Fibroblast of skin of left biceps (primary cell): ENCODE measurements at places on chromosomes 13 and 19.
A peak's percentile ranks its signal among the peaks of the same experiment; 100 is the strongest.

DNA sequence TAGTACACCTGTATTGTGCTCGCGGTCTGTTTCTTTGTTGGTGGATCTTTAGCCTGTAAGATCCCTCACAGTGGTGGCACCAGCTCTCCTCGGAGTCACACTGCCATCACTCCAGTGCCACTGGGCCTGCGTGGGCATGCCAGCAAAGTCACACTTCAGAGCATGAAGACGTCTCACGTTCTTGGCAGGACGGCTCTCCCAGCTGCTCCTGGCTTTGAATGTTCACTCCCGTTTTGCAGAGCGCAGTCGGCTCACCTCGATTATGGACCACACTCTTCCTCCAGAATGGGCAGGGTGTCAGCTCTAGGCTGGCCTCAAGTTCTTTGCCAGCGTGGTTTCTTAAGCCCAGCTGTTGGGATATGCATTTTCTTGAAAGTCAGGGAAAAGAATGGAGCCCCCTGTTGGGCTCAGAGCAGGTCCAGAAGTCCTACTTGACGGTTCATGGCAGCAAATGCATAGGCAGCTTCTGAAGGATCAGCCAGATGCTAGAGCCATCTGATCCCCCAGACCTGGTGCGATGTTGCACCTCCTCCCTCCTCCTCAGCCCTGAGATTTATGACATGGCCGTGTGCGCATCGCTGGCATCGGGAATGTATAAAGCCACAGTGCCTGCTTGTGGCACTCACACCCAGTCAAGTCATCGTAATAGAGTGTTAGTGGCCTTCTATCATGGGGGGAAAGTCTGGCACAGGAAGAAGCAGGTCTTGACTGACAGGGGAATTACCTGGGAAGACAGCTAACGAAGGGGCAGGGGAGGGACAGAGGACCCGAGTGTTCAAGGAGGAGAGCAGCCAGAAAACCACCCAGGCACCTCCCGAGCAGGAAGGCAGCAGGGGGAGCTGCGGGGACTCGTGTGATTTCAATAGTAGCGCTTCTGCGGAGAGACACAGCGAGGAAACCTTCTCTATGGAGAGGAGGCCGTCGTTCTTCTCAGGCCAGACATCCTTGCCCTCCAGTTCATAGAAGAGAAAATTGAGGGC lies 40.2 kb upstream of the NPAS1 start:
- DNase-seq: no peak

- DNase-seq: no peak
These were observed 15.0 kb downstream of the EPS15L1 start for GRCh38 chr19:16456652-16457194.

- no peak for DNase-seq
These were observed 235.5 kb downstream of the TEX29 start for GRCh38 chr13:111555903-111556302.

DNA sequence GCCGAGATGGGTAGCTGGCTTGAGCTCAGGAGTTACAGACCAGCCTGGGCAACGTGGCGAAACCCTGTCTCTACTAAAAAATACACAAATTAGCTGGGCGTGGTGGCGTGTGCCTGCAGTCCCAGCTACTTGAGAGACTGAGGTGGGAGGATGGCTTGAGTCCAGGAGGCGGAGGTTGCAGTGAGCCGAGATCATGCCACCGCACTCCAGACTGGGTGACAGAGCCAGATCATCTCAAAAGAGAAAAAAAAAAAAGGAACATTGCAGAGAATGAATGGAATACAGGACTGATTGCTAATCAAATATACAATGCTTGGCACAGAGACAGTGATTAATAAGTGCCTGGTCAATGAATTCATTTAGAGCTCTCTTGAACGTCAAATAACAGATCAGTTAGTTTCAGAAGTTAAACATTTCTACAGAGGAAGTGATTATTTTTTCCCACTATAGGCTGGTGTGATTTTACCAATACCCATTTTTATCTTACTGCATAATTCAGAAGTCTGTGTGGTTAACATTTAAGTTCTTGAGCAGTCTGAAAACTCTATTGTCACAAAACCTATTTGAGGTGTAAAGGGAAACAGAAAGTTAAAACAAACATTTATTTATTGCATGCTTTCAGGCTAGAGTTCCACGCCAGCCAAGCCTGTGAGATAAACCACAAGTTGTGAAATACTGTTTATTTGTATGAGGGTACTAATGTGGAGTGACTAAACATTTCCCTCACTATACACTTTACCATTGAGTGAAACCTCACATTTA lies 7.7 kb upstream of the TBC1D4 start:
- DNase-seq: no peak

DNA sequence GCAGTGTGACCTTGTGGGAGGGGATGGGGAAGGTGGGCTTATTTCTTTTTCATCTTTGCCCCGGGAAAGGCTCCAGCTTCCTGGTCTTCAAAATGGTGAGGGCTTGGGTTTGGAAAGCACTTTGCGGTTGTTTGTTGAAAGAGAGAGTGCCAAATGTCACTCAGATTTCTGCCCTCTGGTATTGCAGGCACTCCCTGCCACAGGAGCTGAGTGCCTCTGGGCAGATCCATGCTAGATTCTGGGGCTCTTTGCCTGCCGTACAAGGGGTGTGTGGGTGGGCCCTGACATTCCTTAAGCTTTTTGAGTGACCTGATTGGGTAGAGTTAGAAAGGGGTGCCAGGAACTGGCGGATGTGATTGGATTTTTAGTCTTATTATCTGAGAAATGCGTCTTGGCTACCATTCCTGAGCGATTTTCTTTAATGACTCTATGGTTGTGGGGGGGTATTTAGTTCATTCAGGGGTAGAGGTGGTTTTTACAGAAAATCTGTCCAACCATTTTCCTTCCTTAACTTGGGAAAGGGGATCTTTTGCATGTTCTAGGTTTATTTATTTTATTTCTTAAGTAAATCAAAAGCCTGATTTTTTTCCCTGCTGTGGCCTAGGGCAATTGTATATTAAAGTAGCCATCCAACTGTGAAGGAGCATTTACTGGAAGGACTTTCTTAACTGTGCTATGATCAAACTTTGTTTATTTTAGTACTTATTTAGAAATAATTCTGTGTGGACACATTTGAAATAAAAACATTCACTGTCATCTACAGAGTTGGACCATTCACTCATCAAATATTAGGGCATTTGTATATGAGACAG lies 3.2 kb downstream of the ARHGAP35 start:
- no peak for DNase-seq

DNA sequence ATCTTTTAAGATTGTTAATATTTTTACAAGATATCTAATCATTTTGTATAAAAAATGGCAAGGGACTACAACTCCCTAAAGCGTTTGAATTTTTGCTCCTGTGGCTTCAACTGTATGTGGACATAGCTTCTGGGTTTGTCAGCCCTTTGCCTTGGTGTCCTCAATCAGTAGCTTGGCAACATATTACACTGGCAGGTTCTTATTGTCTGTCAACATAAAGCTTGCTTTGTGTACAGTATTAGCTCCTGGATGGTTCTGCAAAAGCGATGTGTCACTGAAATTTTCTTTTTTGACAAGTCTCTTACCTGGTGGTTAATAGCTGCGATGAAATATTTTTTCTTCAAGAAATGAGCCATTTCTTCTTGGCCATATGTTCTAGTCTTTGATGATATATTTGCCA lies 190.0 kb downstream of the HS6ST3 start:
- DNase-seq: no peak

GRCh38 chr19:48445256-48445605 lies 552 bp upstream of the GRWD1 start:
- DNase-seq: peak; percentile 84

DNA sequence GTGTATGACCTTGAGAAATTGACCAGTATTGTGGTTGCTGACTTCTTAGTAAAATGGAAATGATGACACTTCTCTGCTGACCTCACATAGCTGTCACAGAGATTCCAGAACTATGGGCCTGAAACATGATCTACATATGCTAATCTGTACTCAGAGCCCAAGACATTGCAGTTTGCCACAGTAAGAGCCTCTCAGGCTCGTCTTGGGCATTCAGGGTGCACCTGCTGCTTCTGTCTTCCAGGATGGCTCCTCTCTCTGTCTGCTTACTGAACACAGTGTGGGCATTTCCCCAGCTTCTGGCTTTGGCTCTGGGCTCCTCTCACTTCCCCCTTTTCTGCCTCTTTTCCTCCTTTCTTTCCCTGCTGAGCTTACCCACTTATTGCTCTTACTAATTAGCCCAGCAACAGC lies 22.3 kb upstream of the SLC46A3 start:
- no peak for DNase-seq

- no peak for DNase-seq
These were observed 11.5 kb upstream of the COLGALT1 start for GRCh38 chr19:17543986-17544385.

DNA sequence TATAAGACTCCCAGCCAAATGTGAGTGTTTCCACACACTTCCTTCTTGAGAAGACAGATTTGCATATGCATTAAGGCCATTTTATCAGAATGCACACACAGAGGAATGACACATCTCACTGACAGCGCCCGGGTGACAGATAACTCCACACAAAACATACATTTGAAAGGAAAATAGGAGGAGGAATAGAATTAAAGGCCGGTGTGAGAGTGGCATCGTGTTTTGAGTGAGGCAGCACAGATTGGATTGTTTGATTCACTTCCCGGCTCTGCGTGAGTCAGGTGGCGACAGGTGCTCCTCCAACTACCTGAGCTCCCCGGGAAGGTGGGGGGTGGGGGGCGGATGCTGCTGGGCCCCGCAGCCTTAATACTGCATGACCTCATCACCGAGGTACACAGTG lies 429.0 kb downstream of the TSHZ3 start:
- no peak for DNase-seq

GRCh38 chr13:27973291-27973690 lies 4.2 kb upstream of the CDX2 start:
- DNase-seq: no peak

DNA sequence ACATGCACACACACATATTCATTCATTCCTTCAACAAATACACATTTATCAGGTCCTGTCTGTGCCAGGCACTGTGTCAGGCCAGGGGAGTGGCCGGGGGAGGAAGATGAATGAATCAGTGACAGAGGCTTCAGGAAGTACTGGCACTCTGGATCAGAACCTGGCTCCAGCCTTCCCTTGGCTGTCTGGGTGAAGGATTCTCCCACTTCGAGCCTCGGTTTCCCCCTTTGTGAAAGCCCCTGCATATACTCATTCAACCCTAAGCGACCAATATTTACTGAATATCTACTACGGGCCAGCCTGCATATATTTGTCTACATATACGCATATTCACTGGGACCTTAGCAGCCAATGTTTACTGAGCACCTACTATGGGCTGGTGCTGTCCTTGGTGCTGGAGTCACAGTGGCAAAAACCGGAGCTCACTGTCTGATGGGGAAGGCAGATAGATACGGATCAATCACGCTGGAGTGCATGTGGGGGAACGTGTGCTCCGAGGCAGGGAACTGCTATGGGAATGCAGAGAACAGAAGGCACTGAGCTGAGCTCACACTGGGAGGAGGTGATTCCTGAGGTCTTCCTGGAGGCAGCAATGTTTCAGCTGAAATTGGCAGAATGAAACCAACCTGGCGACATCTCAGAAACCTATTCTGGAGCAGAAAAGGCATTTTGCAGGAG lies 636 bp upstream of the ZNF579 start:
- no peak for DNase-seq

DNA sequence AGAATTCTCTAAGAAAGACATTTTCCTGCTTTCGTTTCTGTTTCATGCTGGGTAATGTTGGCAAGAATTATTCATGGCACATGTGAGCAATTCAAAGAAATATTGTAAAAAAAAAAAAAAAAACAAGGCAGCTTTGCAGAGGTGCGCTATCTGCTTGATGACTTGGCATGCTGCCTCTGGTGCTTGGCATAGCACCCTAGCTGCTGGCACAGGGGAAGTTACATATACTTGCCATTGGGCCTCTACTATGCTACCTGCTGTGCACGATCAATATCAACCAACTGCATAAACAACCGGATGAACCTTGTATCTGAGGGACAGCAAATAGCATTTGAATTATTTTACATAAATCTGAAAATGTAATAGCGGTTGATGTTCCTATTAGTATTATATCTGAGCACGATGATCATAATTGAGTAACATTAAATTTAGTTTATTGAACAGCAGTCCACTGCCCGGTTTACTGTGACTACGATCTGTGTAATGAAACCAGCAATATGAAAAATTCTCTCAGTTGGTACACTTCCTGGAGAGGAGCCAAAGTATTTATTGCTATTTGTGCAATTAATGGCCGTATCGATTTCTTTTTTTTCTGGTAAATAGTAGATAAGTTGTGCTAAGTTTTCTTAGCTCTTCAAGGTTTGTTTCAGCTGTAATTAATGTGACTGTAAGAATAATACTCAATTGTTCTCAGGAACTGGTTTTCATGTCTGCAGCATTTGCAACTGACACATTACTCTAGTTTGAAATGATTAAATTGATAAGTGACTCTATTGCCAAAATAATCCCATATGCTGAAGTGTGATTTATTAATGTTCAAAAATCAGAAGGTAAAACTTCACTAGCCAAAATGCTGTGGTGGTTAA lies 717.3 kb downstream of the DACH1 start:
- no peak for DNase-seq

DNA sequence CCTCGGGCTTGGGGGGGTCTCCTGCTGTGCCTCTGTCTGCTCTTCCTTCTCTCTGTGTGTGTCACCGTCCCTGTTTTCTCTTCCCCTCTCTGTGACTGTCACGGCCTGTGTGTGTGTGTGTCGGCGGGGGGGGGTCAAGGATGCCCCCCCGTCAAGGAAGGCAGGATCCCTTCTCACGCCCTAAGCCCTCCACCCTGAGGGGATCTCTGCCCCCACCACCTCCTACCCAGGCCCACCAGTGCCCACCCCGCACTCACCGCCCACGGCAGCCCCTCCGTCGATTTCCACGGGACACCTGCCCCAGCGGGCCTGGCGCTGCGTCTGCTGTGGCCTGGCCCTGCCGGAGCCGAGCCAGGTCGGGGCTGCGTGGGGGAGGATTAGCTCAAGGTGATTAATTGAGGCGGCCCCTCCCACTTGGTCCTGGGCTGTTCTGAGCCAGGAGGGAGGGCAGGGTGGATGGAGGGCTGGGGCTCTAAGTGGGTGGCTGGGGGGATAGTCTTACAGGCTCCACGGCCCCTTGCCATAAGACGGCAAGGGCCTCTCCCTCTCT lies at the start of gene RAX2:
TSS of gene RAX2 (minus strand) at position 323 of the 550 bp plus-strand sequence. CDS start 486 bp downstream, outside the sequence.
- no peak for DNase-seq

DNA sequence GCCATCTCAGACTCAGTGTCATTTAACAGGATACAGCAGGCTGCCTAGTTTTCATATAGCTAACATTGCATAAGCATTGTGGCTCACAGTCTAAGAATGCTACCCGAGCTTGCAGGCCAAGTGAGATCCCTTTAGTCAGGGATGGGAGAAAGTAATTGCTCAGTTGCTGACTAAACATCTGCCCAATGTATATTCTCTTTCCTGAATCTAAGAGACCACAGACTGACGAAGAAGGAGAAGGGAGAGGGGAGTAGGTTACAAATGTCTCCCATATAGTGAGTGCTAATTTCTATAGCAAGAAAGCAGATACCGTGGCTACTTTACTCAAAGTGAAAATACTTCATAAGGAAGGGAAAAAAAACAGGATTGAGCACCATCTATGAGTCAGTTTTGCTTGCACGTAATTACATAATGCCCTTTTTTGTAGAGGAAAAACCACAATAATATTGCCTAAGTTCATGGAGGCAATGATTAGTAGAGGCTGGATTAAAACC lies 453.9 kb downstream of the COG6 start:
- peak; percentile 80 for DNase-seq
